ENCODE measurements at places on chromosomes 1 and 21.

GRCh38 chr1:13935336-13935735 lies 235.3 kb downstream of the PRDM2 start:
- no peak for DNase-seq

DNA sequence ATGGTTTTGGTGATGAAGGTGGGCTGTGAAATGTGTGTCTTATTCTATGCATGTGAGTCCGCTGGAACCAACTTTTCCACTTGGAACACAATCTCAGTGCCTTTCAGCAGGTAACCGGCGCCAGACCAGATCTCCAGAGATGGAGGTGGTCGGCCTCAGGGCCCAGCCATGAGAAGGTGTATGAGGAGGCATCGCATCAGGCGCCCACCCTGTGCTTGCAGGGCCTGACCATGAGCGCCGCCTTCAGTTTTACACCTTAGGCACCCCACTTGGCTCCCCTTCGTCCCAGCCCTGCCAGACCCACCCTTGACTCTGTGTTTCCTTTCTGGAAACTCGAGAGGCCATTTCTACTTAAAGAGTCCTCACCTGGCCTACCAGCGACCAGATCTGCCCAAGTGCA lies 48.6 kb upstream of the ATF3 start:
- DNase-seq = no peak

DNA sequence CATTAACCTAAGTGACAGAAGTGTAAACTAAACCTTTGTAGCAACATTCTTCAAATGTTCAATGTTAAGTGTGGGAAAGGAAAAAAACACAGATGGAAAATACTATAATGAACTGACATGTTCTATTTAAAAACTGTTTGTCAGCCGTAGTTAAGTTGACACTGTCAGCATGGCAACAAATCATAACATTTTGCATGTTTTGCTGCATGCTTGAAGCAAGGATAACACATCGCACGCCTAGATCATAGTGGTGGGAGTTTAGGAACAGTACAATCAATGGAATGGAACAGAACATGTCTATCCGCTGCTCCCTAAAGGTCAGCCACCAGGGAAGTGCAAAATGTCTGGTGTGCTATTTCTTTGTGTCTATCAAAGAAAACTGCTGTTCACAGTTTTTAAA lies 62.5 kb upstream of the ESRRG start:
- DNase-seq = no peak

GRCh38 chr1:206635978-206636345 lies 626 bp downstream of the DYRK3 start:
- DNase-seq = no peak

DNA sequence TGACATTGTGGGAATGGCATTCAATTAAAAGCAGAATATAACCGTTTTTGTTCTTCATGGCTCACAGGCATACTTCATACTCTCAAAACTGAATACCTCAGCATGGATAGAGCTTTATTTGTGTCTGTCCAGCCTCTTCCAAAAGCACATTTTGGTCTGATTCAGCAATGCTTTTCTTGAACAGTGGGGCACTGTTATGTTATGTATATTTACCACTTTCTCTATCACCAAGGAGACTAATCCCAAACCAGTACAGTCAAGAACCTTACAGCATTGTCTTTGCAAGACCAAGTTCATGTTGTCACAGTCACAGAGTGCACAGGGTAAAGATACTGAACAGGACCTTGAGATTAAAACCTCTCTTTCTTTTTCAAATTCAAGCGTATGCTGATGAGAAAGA lies 582.8 kb downstream of the PTBP2 start:
- no peak for DNase-seq

GRCh38 chr1:99621340-99621901 lies 24.5 kb upstream of the PALMD start:
- no peak for DNase-seq

GRCh38 chr1:145747398-145748247 lies 28.3 kb downstream of the CD160 start:
- DNase-seq = no peak

DNA sequence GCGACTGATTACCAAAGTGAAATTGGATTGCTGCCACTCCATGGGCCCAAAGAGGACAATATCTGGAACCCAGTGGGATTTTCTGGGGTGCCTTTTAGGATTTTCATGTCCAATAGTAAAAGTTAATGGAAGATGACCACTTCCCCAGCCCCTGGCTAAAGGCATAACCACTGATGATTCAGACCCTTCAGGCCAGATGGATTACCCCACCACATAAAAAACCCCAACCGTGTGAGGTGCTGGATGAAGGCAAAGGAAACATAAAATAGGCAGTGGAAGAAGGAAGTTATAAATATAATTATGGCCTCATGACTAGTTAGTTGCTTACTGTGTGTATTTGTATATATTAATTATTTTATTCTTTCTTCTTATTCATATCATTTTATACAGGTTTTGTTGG lies 40.2 kb upstream of the IL10 start:
- no peak for DNase-seq

DNA sequence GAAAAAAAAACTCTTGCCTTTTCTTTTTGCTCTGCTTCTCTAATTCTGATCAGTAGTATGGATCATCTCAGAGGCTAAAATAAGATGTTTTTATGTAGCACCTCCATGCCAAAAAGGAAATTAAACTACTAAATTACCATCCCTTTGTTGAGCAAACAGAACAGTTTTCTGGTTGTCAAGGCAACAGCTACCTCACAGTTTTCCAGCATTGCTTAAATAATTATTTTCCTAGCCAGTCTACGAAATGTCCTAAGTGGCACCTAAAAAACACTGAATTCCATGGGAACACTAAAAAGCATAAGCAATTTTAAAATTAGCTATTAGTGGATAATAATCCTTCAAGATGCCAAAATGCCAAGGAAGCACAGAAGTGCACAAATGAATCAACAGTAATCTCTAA lies 61.7 kb downstream of the ARID4B start:
- DNase-seq = no peak

DNA sequence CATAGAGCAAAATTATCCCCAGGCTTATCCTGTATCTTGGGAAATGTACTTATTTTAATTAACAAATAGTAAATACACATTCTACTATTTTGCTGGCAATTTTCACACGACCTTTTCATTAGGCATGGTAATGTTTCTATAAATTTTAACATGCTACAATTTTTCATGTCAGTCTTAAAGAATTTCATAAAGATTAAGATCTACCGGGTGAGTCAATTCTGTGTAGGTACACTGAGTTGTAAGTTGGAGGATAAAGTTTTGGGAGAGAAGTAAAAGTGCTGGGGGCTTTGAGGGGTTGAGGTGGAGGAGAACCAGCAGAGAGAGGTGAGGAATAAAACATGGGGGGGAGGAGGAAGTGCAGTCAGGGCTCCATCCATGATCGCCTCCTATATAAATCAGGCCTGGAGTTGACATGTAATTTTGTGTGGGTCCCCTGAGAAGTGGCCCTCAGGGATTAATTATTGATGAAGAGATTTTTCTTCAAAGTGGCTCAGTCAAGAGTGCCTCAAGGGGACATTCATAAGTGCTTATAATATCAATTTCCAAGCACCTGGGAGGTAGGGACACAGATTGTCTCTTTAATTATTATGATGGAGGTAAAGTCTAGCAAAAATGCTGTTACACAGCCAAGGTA lies 7.2 kb downstream of the DPYD start:
- no peak for DNase-seq

DNA sequence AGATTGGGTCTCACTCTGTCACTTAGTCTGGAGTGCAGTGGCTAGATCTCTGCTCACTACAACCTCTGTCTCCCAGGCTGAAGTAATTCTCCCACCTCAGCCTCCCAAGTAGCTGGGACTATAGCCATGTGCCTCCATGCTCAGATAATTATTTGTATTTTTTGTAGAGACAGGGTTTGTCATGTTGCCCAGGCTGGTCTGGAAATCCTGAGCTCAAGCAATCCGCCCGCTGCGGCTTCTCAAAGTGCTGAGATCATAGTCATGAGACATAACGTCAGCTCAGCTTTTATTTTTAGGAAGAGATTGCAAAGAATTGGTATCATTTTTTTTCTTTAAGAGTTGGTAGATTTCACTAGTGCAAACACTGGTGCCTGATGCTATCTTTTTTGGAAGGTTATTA lies 244.9 kb downstream of the DSCAM start:
- no peak for DNase-seq

GRCh38 chr21:25836396-25836795 lies 101.6 kb downstream of the GABPA start:
- DNase-seq = no peak

DNA sequence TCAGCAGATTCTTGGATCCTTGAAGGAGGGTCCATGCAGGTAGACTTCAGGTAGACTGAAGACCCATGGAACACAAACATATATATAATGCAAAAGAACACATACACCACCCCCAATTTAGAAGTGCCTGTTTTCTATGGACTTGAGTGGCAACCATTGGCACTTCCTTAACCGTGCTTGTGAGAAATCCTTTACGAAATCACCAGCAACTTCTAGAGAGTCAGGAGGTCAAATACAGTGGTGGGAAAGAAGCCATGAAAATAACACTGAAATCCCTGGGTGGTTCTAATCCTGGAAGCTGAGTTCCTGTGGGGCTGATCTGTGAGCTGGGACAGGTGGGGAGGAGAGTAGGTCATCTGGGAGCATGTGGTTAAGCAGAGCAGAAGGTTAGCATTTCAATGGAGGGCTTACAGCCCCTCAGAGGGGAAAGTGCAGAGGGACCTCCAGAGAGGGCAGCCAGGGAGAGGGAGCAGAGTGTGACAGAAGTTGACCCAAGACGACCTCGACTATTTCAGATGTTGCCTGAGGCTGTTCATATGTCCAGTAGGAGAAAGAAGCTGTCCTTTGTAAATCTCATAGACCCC lies 13.0 kb upstream of the IL10 start:
- no peak for DNase-seq

DNA sequence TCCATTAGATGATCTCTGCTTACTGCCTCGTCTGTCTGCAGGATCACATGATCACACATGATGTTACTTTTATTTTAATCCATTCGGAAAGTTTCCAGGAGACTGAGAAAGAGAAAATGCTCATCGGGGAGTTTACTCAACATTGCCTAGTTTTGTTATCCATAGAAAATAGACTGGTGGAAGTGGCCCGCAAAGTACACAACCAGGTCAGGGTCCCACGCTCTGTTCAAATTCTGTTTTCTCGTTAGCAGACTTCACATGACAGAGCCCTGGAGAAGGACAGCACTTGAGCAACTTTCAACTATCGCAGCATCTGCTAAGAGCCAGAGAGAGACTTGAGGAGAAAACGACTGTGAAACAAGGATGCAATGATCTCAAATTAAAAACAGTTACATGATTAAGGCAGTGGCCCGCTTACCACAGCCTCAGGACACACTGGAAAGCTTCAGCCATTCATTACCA lies 44.2 kb downstream of the ADAMTS1 start:
- no peak for DNase-seq

GRCh38 chr1:9589719-9590157 lies 1.0 kb downstream of the TMEM201 start:
- DNase-seq = no peak

DNA sequence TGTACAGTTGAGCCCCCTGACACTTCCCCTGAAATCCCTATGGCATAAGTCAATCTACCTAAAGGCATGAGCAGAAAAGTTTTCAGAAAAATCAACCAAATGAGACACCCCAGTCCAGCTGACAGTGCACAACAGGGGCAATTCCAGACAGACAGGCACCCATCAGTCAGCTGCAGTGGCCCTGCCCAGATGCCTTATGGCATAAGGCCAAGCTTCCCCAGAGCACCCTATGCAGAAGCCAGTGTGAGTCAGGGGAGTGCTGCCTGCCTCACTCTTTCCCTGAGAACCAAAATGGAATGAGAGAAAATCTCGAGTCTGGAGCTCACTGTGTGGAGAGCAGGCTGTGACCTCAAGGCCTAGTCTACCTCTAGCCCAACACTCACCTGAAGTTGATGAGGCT lies 38.1 kb downstream of the MRAP start:
- no peak for DNase-seq

DNA sequence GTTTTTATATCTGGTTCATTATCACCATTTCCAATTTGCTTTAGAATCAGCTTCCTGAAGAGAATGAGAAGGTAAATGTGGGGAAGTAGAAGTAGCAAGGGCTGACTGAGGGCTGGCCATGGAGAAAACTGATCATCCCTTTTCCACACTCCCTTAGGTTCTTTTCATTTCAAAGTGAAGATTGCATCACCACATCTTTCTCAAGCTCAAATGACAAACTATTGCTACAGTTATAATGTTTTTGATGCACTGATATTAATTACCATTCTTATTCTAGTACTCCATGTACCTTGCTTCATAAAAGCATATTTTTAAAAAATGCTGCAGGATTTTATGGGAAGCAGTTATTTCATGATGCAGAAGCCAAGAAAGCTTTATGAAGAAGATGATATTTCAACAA lies 7.9 kb upstream of the AK5 start:
- DNase-seq = no peak

DNA sequence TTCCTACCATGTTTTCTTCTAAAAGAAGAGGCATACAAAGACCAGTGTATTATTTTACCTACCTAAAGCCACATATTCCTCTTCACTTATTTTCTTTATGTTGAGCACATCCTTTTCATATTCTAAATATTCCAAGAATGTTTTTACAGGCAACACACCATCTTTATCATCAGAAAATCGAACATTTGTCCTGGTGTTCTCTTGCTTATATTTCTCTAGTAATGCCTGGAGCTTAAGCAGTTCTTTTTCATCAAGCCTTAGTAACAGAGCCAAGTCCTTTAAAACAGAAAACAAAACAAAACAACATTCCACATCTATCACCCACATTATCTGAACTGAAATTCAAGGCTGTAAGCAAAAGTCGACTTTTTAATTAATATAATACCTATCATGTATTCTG lies 88.7 kb downstream of the IARS2 start:
- DNase-seq = no peak

DNA sequence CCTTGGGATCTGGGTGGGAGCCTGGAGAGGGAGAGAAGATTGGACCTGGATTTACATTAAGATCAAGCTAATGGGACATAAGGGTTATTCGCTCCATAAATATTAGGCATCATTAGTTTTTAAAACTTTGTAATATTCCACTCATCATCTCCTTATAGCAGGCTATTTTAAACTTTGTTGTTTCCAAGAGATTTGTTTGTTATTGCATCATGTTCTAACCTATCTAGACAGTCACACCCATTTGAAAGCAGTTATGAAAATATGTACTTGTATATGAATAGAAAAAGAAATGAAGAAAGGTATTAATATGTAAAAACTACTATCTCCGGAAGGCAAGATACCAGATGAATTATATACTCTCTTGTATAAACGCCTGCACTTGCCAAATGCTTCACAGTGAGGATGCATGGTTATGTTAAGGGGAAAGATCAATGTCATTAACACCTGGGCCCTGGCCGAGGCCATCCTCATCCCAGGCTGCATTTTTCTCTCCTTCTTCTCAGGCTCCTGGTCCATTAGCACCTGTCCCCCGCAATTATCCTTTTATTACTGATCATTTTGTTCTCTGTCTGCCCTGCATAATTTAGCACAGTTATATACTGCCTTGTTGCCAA lies 468.2 kb downstream of the MATN1 start:
- no peak for DNase-seq

GRCh38 chr1:6423321-6423999 lies 1.1 kb upstream of the ESPN start:
- peak; percentile 57 for DNase-seq

GRCh38 chr1:10663678-10664035 lies 132.8 kb downstream of the CASZ1 start:
- DNase-seq = no peak

- DNase-seq = no peak
These were observed 3.4 kb downstream of the BLZF1 start for GRCh38 chr1:169371404-169371803.

Data from T follicular helper cell (primary cell).